ENCODE measurements at places on chromosomes 3 and 15.
A peak's percentile ranks its signal among the peaks of the same experiment; 100 is the strongest.

DNA sequence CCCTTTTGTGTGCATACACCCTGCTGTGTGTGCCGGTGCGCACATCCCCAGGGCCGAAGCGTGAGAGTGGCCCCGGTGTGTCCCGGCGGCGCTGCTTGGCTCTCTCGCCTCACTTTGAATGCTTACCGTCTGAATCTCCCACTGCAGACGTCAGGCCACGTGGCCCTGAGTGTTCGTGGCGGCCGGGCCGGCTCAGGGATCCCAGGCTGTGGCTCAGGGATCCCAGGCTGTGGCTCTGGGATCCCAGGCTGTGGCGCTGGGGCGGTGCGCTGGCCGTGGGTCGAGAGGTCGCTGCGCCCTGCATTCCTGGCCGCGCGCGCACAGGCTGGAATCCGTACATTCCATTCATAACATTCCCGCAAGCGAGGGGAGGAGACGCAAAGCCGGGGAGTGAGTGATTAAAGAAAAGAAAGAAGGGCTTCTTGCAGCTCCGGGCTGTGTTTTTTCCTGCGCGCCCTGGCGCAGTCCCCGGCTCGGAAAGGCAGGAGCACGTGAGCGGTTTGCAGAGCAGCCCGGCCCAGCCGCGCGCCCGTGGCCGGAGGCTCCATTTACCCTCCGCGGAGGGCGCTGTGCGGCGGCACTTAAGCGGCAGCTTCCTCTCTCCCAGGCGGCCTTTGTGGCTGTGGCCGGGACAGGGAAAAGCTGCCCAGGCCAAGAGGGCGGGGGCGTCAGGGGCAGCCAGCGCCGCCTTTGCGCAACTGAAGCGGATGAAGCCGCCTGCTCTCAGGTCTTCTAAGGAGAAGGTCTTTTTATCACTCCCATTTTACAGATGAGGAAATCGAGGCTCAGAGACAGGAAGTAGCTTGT is 87.0 kb upstream of the ALDH1L1 start:
- peak; percentile 61 for DNase-seq

GRCh38 chr3:55571913-55572312 is 84.8 kb upstream of the WNT5A start:
- DNase-seq = no peak

- DNase-seq = no peak
Measured at GRCh38 chr3:45984331-45985312, 11.0 kb downstream of the FYCO1 start.

DNA sequence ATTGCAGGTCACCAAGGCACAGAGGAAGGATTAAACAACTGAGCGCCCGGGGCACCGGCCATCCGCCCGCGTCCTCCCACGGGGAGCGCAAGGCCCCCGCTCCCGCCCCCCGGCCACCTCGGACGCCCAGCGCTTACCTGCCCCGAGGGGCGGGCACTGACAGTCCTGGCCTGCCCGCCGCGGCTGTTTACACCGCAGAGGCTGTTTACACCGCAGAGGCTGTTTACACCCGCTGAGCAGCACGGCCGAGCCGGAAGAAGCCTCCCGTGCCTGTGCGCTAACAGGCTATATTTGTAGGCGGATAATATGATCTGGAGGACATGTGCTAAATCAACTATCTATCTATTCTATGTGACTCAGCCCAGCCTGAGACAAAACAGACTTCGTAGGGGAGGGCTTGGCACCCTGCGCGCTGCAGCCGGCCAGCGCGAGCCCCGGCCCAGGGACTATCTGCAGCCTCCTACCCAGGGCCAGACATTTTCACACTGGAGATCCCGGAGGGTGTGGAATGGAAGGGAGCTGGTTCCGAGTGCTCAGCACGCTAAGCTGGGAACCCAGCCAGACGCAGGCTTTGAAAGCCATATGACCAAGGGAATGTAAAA is at the start of gene LRRC2:
Gene LRRC2, minus strand, starts transcription at position 263 of the 602 bp plus-strand sequence. CDS start 14,711 bp downstream, outside the sequence.
- DNase-seq = no peak

- DNase-seq = no peak
Measured at GRCh38 chr3:188431553-188431952, 277.6 kb downstream of the LPP start.

- no peak for DNase-seq
Measured at GRCh38 chr3:53217175-53217574, 38.6 kb downstream of the TKT start.

- DNase-seq = no peak
Measured at GRCh38 chr3:167397826-167398225, 17.7 kb upstream of the ZBBX start.

GRCh38 chr15:85974348-85974705 is 105.3 kb upstream of the AGBL1 start:
- no peak for DNase-seq

GRCh38 chr3:127718916-127719290 is 46.2 kb downstream of the ABTB1 start:
- DNase-seq = no peak

DNA sequence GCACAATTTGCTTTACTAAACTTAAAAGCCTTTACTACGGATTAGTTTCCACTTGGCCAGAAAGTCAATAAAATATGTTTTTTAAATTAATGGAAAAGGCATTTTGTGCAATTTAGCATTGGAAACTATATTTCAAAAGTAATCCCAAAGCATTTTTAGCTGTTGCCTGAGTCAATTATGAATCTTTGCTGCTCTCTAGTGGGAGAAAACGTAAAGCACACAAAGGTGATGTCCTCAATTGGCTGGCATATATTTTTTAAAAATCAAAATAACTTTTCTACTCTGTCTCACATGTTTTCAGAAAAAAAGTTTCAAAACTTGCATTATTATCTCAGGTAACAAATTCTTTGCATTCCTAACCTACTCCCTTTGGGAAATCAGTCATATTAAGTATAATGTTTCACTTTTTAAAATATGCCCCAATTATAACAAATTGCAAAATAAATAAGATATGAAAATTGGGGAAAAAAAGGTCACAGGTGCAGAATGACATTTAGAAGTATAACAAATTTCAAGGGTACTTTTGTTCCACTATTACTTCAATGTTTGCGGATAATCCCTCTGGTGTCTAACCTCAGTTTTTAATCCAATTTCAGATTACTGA is 47.2 kb upstream of the TEX55 start:
- no peak for DNase-seq

GRCh38 chr3:153313302-153313965 is 151.4 kb downstream of the RAP2B start:
- DNase-seq = no peak

- no peak for DNase-seq
Measured at GRCh38 chr3:56397798-56398197, 70.5 kb downstream of the ERC2 start.

DNA sequence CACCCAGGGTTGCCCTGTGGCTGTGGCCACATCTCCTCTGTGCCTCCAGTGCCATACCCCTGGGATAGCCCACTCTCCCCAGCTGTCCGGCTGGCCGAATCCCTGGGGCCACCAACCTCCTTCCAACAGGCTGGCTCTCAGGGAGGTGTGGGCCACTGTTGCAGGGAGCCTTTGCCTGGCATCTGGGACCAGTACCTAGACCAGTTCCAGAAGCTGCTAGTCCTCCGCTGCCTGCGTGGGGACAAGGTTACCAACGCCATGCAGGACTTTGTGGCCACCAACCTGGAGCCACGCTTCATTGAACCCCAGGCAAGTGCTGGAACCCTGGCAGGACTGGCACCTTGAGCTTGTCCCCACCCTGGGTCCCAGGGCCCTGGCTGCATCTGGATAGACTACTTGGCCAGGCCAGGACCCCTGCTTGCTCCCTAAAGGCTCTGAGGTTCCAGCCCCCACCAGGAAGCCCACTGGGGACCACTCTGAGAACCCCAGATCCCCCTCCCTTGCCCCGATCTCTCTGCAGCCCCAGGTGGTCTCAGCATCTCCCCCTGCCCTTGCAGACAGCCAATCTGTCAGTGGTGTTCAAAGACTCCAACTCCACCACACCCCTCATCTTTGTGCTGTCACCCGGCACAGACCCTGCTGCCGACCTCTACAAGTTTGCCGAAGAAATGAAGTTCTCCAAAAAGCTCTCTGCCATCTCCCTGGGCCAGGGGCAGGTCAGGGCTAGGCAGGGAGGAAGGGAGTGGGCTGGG is 50.0 kb downstream of the SEMA3G start:
- DNase-seq = no peak

- no peak for DNase-seq
Measured at GRCh38 chr3:98962951-98963350, 61.5 kb upstream of the DCBLD2 start.

DNA sequence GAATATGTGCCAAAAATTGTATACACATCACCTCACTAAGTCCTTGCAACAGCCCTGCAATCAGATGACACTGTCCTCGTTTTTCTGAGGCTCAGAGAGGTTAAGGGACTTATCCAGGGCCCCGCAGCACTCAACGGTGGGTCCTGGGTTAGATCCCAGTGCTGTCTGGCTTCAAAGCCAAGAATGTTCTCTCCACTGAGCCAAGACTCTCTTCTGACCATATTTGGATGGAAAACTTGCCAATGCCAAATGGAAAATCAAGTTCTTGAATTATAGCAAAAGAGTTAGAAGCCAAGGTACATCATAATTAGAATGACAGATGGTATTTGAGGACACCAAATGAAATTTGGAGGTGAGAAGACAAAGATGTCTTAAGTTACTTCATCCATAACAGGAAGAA is 75.9 kb downstream of the NCEH1 start:
- no peak for DNase-seq

GRCh38 chr15:31032961-31033371 is 41.5 kb upstream of the MTMR10 start:
- no peak for DNase-seq

GRCh38 chr3:41370307-41370706 is 171.0 kb downstream of the CTNNB1 start:
- DNase-seq = no peak

DNA sequence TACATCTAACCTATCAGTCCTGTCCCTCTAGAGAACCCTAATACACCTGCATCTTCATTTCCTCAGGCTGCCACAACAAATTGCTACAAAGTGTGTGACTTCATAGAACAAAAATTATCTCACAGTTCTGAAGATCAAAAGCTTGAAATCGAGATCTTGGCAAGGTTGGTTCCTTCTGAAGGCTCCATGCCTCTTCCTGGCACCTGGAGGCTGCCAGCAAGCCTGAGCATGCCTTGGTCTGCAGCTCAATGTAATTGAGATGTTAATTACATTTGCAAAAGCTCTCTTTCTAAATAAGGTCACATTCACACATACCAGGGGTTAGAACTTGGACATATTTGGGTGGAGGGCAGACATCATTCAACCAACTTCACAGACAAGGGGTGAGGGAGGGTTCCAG is 86.4 kb upstream of the ABHD17C start:
- no peak for DNase-seq

- DNase-seq = no peak
Measured at GRCh38 chr15:59399465-59400102, 26.9 kb upstream of the MYO1E start.

- no peak for DNase-seq
Measured at GRCh38 chr3:152591515-152591914, 243.4 kb upstream of the P2RY1 start.

DNA sequence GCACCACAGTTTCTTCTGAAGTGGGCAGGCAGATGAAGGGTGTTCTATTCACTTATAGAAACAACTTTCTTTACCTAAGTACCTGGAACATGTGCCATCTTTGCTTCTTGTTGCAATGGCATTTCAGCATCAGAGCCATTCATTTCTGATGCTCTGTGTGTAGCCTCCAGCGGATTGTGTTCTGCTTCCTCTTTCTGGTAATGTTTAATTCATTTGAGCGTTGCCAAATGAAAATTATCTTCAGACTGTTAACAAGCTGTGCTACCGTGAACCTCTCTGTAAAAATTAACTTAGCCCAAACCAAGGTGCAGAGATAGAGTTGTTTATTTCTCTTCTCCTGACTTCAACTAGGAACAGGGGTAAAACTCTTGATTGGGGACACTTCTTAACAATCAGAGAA is 302.0 kb downstream of the EDEM1 start:
- no peak for DNase-seq

- DNase-seq = no peak
Measured at GRCh38 chr3:98592345-98592935, 971 bp downstream of the CPOX start.

- no peak for DNase-seq
Measured at GRCh38 chr3:119697394-119697793, 5.4 kb upstream of the CFAP91 start.

DNA sequence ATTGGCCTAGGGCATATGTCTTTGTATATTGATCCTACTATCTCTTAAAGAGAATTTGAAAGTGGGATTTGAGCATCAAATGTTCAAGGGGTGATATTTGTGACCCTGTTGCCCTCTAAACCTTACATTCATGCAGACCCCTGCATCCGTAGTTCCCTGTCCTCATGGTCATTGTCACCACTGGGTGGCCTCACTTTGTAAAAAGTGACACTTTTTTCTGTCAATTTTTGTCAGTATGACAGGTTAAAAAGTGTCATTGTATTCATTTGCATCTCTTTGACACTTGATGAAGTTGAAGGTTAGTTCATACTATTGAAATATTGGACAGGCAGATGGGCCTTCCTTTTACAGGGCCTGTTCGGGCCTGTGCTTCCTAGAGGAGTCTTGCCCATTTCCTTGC is 12.3 kb upstream of the KLF15 start:
- no peak for DNase-seq

GRCh38 chr3:33117461-33117860 is 3.6 kb downstream of the CRTAP start:
- DNase-seq = no peak

DNA sequence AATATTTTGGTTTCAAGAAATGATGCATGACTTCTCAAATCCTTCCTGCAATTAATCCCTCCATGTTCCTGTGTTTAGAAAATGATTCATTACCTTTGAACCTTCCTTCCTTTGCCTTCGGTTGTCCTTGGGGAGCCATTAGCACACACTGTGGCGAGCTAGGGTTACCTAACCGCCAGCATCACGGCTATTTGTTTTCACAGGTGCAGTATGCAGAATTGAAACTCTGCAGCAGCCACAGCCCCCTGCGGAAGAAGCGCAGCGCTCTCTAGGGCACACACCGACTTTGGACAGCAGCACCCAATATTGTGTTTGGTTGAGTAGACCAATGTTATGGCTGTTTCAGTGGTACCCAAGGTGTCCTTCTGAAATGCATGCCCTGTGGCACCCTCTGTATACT is 247.4 kb downstream of the MCTP2 start:
- no peak for DNase-seq

- no peak for DNase-seq
Measured at GRCh38 chr3:170154569-170155143, 26.9 kb downstream of the PHC3 start.

- DNase-seq = no peak
Measured at GRCh38 chr3:49689046-49689907, at the start of the genes MST1 and RNF123. Gene MST1 (minus strand): TSS chr3:49689474. CDS start chr3:49688691, 783 bp downstream. Gene RNF123 (plus strand): TSS chr3:49689557. CDS start chr3:49691166, 1,609 bp downstream.

GRCh38 chr3:32577174-32577573 is 6.5 kb upstream of the DYNC1LI1 start:
- DNase-seq = no peak

- DNase-seq = no peak
Measured at GRCh38 chr3:58296269-58296668, 9.8 kb upstream of the RPP14 start.

GRCh38 chr15:50016951-50017350 is 102.1 kb downstream of the ATP8B4 start:
- no peak for DNase-seq

DNA sequence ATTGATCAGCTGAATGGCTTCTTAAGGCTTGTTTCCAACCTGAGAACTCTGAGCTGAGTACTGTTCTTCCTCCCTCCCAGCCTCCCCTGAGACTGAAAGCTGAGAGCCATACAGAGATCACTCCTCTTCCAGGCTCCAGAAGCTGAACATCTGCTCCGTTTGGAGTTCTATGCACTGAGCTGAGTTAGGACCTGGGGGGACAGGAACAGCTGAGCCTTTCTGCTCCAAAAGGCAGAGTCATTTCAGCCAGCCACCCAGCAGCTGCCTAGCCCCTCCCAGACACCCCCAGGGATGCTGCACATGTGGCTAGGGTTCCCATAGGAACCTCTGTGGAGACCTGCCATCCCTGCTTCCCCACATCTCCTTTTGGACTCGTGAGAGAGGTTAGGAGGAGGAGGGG is 64.2 kb upstream of the GLCE start:
- DNase-seq = no peak
